Inflammatory macrophage (primary cell): ENCODE measurements at places on chromosomes 1 and 21.

DNA sequence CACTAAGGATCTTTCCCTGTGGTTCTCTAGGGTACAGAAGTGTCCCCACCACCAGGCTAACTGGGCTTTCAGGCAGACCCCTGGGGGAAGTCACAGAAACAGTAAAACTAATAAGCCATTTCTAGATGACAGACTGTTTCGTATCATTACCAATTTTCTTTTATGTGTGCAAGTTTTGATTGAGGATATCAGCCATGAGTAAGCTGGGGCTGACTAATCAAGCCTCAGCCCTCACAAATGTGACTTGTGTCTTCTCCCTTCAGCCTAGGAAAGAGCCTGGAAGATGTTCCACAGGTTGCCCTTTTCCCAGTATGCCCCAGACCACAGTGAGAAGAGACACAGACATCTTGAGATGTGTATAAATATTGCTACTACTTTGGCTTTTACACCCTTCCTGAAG, 10.5 kb downstream of the PTGFRN start:
- DNase-seq, result no peak

- DNase-seq, result peak; percentile 75
Observed at GRCh38 chr1:112841825-112842224, 114.2 kb downstream of the SLC16A1 start.

DNA sequence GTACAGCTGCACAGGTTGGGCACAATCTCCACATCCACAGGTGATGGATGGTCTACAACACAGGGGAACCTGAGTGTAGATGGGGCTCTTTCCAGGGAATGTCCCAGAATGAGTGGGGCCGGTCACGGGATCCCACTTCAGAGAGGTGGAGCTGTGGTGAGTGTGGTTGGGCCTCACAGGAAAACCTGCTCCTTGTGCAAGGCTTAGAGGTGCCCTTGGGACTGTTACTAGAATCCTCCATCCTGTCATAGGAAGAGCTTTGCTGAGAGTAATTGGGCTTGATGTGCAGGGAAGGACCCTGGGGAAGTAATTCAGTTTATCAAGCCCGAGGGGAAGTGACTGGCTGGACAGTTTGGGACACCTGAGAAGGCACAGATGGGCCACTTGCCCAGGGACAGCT, 137.9 kb downstream of the ZSCAN20 start:
- no peak for DNase-seq

DNA sequence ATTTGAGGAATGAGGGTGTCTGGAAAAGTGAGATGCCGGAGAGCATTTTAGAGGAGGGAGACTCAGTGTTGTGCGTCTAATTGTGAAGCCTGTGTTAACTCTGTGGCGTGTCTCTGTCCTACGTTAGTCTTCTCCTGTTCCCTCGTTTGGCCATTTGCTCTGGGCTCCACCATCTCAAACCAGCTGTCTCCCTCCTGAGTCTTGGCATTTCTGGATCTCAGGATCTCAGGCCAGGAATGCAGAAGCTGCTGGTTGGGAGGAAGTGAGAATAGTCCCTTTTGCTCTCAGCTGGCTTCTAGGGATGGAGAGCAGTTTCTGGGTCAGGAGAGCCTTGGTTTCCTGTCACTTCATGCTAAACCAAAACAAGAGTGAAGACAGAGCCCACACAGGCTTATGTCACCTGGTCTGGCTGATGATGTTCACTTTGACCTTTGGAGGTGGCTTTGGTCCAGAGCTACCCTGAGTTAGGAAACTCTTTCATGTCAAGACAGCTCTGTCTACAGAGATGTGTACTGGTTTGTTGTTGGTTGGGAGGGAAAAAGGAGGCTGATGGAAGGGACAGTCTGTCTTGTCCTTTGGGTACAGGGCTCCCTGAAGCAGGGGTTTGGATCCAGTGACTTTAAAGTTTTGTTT, 859 bp downstream of the NFASC start:
- DNase-seq, result no peak

DNA sequence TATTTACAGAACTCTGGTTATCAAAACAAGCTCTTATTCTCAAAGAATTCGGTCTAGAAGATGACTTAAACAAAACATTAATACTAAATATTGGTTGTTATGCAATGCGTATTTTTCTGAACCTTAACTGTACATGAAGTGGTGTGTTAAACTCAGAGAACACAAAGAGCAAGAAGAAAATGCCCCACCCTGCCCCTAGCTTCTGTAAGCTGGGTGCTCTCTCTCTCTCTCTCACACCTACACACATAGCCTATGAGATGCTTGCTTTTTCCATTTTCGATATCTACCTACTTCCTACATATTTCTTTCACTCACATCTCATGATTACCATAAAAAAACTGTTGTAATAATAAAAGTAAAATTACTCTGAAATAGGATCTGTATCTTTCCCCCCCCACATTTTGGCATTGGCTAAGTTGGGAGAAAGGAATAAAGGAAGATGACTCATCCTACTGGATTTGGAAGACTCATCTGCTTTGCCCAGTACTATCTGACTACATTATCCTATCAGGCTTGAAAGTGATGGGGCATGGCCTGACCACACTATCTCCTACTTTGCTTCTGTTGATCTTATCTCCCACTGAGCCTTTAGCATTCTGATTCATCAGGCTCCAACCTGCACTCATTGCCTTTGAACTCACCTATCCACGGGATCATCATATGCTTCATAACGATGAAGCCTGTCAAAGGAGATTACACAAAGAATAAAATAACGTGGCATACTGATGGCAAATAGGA, 2.9 kb downstream of the CRYZ start:
- DNase-seq, result no peak

DNA sequence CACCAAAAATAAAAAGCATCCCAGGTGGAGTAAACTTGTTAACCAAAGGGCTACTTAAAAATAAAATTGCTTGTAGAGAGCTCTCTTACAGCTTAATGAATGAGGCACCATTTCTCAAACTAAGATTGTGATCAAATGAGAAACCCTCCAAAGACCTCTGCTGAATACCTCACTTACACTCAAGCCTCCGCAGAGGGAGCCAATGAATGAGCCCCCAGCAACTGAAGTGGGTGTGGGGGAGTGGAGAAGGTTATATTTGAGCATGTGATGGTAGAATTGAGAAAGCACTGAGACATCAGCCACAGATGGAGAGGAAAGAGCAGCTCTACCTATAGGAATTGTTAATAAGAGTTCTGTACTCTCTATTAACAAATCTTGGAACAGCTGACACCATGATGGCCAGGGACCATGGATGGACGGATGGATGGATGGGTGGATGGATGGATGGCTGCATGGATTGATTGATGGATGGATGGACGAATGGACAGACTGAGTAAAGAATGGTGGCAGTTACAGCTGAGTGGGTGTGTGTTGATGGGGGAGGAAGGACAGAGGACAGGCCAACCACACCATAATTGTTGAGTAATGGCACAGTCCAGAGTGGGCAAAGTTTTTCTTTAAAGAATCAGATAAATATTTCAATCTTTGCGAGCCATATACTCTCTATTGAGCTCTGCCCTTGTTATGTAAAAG, 20.3 kb upstream of the TIAM1 start:
- DNase-seq, result no peak

DNA sequence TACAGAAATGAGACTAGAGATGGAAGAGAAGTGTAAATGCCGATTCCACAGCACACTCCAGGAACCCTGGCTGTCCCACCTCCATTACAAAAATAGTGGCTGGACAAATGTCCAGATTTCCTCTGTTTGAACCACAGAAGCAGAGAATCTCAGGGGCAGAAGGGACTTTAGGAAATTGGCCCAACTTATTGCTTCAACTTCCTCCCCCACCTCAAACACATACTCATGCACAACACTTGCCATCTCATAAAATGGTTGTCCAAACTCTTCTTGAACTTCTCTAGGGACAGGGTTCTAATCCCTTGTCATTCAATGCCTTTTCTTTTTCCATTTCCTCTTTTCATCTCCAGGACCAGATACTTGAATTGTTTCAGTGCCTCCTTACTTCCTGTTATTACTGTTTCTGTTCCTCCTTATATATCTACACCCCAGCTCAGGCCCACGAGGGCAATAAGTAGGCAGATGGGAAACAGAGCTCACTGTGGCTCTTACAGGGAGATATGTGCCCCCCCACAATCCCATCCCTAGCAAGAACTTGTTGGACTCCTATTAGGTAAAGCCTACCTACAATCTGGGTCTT, 8.5 kb upstream of the B4GALT3 start:
- peak; percentile 80 for DNase-seq

DNA sequence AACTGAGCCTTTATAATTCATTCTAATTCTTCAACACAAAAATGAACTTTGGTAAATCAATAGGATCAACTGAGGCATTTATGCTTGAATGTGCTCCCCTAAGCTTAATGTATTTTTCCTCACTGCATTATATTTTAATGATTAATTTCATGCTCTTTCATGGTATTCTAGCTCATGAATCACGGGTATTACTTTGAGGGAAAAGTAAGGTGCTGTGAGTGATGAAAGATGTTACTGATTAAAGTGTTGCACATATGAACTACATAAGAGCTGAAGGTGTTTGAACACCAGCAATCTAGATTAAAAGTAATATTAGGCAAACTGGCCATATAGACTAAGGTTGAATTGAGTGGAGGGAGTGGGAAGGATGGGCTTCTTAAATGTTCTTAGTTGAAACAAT, 1.9 kb downstream of the DPYD start:
- DNase-seq, result no peak

DNA sequence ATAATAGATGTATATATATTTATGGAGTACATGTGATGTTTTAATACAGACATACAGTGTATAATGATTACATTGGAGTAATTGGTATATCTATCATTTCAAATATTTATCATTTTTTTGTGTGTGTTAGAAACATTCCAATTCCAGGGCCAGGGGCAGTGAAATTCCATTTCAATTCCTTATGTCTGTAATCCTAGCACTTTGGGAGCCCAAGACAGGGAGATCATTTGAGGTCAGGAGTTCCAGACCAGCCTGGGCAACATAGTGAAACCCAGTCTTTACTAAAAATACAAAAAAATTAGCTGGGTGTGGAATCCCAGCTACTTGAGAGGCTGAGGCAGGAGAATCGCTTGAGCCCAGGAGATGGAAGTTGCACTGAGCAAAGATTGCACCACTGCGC, 30.4 kb upstream of the PDC start:
- no peak for DNase-seq

DNA sequence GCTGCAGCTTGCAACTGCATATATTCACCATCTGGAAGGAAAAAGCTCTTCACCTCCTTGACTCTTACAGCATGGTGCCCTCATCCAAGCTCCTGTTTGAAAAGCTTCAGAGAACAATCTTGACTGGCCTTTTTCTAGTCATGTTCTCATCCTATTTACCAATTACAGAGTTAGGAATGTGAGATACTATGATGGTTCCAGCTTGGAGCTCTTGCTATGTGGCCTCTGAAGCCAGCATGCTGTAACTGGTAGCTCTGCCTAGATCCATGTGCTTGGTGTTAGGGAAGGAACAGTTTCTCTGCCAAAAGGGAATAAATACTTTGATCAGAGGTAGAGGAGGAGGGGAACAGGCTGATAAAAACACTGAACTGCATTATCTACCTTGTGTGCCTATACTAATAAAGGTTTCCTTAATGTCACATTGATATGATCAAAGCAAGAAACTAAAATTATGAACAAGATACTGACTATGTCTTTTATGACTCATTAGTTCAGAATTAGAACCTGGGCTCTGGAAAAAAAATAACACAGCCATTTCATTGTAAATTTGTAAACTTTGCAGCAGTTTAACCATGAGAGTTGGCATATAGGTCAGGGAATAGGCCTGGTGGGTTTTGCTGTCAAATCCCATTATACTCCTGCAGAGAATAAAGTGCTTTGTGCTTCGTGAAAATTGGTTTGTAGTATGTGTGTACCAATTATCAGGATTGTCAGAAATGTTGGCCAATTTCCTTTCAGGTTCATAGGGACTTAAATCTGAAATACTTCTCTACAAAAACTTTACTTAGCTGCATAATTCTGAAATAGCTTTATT, 92.7 kb downstream of the LEPR start:
- DNase-seq, result no peak

- no peak for DNase-seq
Observed at GRCh38 chr1:36871146-36871971, 163.0 kb downstream of the GRIK3 start.

GRCh38 chr1:114854693-114855320, at the start of gene SYCP1:
Gene SYCP1, plus strand, starts transcription at chr1:114854863. Its CDS starts 602 bp downstream, at chr1:114855465.
- no peak for DNase-seq

GRCh38 chr21:31479714-31480113, 135.7 kb upstream of the TIAM1 start:
- DNase-seq, result no peak

DNA sequence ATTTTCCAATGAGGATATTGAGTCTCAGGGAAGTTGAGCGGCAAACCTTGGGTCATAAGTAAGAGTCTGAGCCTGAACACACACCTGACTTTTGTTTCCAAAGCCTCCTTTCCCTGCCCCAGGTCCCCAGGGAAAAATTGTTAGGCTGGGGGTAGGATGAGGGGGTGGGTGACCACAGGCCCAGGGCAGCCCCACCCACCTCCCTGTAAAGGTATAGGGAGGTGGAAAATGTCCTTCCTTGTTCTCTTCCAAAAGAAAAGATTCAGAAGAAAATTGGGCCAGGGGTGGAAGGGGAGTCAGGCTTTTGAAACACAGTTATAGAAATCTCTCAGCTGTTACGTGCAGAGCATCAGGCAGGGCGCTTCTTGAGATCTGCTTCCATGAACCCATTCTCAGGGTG, 129.7 kb upstream of the NGF start:
- no peak for DNase-seq

GRCh38 chr1:219806642-219807041, 121.7 kb downstream of the SLC30A10 start:
- DNase-seq, result no peak

DNA sequence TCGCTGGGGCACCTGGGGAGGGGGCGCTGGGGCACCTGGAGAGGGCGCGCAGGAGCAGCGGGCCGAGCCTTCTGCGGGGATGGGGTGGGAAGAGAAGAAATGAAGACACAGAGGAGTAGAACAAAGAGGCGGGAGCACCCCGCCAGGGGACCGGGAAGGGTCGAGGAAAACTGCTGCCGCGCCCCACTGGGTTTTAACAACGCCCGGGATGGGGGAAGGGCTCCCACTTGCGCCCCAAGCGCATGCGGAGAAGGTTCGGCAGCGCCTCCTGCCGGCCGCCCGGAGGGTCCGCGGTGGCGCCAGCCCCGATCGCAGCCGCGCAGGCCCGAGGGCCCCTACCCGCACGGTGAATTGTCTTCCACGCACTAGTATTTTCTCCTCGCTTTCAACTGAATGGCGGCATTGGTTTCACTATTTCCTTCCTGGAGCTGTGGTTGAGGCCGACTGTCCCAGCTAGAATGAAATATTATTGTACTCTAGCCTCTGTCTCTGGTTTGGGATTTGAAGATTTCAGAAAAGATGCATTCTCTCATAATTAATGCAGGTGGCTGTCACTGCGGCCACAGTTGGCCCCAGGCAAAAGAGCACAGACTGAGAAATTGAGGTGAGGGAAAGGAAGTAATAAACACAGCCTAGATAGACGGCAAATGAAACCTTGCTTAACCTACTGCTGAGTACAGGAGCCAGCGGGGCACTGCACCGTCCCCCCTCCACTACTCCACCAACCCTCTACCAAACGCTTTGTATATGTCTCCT, 57.3 kb downstream of the MAB21L3 start:
- peak; percentile 55 for DNase-seq
